Fibroblast of skin of left biceps (primary cell): ENCODE measurements at places on chromosomes 7 and 10.
A peak's percentile ranks its signal among the peaks of the same experiment; 100 is the strongest.

- no peak for DNase-seq
Observed at GRCh38 chr7:1969459-1970284, 263.1 kb downstream of the MAD1L1 start.

GRCh38 chr10:119523895-119524719 is 18.4 kb downstream of the RGS10 start:
- DNase-seq = no peak

- DNase-seq = no peak
Observed at GRCh38 chr7:7183838-7184463, 1.6 kb downstream of the C1GALT1 start.

DNA sequence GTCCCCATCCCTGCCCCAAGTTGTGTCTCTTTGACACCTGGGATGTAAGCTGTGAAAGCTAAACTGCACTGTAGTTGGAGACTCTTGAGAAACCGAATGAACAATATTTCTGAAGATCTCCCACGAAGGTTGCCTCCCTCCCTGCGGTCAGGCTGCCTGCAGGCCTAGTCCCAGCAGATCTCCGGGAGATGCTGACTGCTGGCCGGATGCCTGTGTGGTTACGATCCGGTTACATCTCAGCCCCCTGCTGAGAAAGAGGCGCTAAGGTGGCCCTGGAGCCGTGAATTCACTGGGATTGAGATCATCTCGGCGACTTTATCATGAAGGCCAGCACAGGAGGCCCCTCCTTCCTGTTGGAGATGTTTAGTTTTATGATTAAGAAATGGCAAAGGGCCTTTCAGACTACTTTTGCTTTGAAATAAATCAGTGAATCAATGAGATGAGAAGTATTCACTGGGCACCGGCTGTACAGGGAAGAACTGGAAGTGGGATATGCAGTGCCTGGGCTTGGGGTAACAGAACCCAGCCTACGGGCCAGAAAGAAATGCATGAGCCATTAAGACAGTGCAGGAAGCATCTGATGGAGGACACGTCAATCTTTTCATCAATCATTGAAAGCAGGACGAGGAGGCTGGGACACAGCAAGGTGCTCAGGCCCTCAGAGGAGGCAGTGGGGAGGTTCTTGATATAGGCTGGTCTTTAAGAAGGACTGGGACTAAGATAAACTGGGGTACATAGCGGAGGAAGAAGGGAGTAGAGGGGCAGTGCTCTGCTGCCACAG is 177.6 kb downstream of the PRKAG2 start:
- DNase-seq = peak; percentile 93

- no peak for DNase-seq
Observed at GRCh38 chr7:2384354-2385243, 18.8 kb upstream of the CHST12 start.

GRCh38 chr7:196283-196682 is 3.9 kb downstream of the FAM20C start:
- no peak for DNase-seq

GRCh38 chr7:66356277-66356721 is 151.2 kb downstream of the TPST1 start:
- no peak for DNase-seq

- no peak for DNase-seq
Observed at GRCh38 chr10:131437556-131438475, 126.3 kb upstream of the TCERG1L start.

GRCh38 chr10:62647375-62648092 is 157.0 kb upstream of the ADO start:
- no peak for DNase-seq

- no peak for DNase-seq
Observed at GRCh38 chr10:1050145-1050544, 1.2 kb upstream of the IDI1 start.

DNA sequence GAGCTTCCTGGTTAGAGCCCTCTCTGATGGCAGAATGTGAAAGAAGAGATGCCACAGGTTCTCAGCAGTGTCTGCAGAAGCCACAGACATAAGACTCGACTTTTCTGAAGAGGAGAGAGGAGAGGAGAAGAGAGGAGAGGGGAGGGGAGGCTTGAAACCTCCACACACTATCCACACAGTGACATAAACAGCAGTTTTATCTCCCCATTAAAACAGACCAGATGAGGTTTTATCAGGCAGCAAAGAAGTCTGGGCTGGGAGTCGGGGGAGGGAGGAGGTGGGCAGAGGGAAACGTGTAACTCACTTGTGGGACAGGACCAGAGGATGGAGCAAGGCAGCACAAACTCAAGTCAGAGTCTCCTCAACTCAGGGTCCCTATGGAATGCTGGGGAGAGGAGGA is 76.5 kb downstream of the XPNPEP1 start:
- no peak for DNase-seq

DNA sequence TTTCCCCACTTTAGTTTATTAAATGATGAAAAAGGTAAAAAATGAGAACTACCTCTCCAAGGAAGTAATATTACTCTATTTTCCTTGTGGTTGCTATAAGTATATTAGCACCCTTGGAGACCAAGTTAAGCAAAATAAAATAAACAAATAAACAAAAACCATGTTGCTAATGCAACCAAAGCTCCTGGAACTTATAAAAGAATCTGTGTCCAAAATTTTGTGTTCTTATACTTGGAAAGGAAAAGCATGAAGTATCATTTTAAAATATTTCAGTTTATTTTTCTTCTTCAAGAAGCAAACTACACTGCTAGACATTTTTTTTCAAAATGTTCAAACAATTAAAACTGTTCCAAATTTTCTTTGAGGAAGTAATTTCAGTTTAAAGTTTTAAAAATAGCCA is 441.9 kb upstream of the LRRTM3 start:
- no peak for DNase-seq

GRCh38 chr10:118865998-118866693 is 111.4 kb upstream of the CACUL1 start:
- no peak for DNase-seq

- DNase-seq = no peak
Observed at GRCh38 chr10:89534826-89535166, 598 bp downstream of the SLC16A12 start.

GRCh38 chr10:51204066-51204465 is 129.8 kb downstream of the PRKG1 start:
- DNase-seq = no peak

DNA sequence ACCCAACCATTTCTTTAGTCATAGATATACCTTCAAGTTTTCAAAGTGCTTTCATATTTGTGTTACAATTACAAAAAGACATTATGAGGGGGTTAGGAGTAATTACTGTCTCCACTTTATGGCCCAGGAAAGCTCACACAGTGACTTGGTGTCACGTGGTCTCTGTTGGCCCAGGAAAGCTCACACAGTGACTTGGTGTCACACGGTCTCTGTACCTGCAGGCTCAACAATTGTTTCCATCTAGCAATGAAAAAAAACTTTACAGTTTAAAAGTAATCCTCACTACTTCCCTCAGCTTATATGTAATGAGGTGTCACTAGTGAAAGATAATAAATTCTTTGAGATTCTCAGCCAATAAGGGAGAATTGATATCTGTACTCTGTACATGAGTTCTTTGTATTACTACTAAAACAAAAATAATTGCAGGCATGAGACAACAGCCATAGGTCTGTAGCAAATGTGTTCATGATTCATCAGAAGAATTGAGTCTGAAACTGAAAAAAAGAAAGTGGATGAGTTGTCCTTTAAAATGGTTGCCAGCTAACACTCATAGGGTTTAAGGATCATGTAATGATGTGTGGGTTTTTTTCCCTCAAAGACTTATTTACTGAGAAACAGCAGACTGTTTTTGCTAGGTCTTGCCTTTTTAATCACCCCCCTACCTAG is 10.9 kb downstream of the OGDH start:
- DNase-seq = no peak
